Thoracic aorta (tissue), 2 donors: ENCODE measurements at places on chromosomes 2 and 18. TPM values are rescaled to one million over a fixed set of nuclear protein-coding genes. Genes with fewer than 3 reads are reported as not detected.

Gene MAP3K19
- total RNA-seq, result not detected

Gene HOXD13
- total RNA-seq, result not detected

Gene PCARE
- not detected for total RNA-seq

Gene CPS1
- 3.5 TPM for total RNA-seq

Gene PROM2
- total RNA-seq, result 3.5 TPM

Gene FSIP2
- total RNA-seq, result 2.4 TPM

Gene CPO
- total RNA-seq, result not detected

Gene SLC5A7
- total RNA-seq, result 0.14 TPM
